ENCODE measurements at places on chromosomes 1 and 21.

DNA sequence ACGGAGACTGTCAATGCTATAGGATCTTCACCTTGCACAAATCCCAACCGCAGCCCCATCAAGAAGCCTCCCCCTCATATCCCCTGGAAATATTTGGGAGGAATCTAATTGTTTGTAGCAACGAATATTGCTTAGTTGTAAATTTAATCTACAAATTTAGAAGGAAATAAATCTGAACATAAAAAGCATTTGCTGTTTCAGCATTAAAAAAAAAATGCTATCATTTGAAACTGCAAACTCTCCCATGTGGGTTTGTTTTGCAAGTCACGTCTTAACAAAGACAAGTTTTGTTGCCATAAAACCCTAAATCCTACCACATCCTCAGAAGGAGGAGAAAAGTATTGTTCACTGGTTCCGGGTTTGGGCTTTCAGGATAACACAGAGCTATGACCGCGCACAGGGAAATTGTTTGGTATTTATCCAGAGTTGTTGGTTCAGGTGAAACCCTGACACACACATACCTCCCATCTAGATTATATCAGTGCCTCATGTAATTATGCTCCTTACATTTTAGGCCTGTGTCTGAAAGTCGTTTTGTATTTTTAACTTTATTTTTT, 279.6 kb downstream of the TM2D1 start:
- H3K27me3 ChIP-seq = no peaks in the 10 kb centered on the region
- peaks cover 26% of the 10 kb centered on the region for H3K4me1 ChIP-seq
- no peaks in the 10 kb centered on the region for H3K36me3 ChIP-seq
- no peak for DNase-seq

DNA sequence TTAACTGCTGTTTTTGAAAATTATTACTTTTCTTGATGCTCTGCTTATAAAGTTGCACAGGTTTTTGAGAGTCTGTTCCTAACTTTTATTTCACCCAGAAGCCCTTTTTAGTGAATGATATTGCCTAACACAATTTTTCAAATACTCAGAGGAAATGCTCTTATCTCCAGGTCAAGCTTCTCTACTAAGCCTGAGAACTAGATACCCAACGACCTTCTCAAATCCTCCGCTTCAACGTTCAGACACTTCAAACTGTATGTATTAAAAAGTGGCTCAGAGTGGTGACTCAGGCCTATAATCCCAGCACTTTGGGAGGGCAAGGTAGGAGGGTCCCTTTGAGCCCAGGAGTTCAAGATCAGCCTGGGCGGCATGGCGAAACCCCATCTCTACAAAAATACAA, 88.5 kb downstream of the ASH1L start:
- no peak overlapping the region for H3K4me3 ChIP-seq
- H3K36me3 ChIP-seq = no peaks in the 10 kb centered on the region
- H3K4me1 ChIP-seq = no peaks in the 10 kb centered on the region
- no peak for DNase-seq

GRCh38 chr1:159141584-159142390, 29.6 kb upstream of the CADM3 start:
- no peaks in the 10 kb centered on the region for H3K4me1 ChIP-seq
- peaks cover 38% of the 10 kb centered on the region for H3K27me3 ChIP-seq
- DNase-seq = no peak
- H3K4me3 ChIP-seq = no peak overlapping the region
- no peaks in the 10 kb centered on the region for H3K36me3 ChIP-seq

DNA sequence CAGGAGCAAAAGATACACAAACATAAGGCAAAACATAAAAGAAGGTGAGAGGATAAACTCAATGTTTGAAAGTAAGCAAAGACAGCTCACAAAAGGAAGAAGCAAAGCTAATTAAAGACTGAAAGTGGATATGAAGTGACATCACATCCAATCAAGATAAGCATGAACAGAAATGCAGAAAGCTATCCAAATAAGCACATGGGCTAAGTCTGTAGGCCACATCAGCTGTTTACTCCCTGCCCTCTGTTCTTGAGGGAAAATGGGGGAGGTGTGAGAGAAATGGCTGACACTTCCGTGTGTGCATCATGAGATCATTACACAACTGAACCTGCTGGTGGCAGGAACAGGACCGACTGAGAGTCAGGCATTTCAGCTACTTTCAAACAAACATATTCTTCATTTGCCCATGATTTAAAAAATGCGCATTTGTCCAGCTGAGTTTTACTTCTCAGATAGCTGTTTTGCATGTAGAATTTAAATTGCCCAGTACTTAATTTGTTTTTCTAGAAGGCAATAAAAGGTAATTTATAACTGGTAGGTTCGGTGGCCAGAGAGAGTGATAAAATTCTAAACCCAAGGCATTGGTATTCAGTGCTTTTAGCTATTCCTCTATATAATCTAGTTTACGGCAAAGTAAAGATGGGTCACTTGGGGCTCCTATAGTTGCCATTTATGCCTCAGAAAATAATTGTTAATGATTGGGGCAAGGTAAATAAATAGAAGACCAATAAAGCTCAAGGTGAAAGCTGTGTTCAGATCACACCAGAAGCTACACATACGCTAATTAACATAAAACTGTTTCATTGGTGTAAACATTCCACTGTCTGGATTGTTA, 27.2 kb upstream of the MAN1A2 start:
- no peaks in the 10 kb centered on the region for H3K36me3 ChIP-seq
- H3K27ac ChIP-seq = peak overlapping the region; percentile 44
- no peaks in the 10 kb centered on the region for H3K4me1 ChIP-seq
- H3K4me3 ChIP-seq = no peak overlapping the region

- no peak for DNase-seq
- H3K36me3 ChIP-seq = no peaks in the 10 kb centered on the region
- H3K4me1 ChIP-seq = peaks cover 68% of the 10 kb centered on the region
- H3K27ac ChIP-seq = no peak overlapping the region
These were observed 14.9 kb downstream of the SLC9A1 start for GRCh38 chr1:27139980-27140379.

GRCh38 chr1:3676581-3677470, 24.5 kb downstream of the TP73 start:
- H3K27me3 ChIP-seq = peaks cover 17% of the 10 kb centered on the region
- H3K4me3 ChIP-seq = no peak overlapping the region
- no peak for DNase-seq
- H3K4me1 ChIP-seq = no peaks in the 10 kb centered on the region
- H3K27ac ChIP-seq = no peak overlapping the region

- no peaks in the 10 kb centered on the region for H3K4me1 ChIP-seq
- H3K27ac ChIP-seq = no peak overlapping the region
These were observed 24.1 kb upstream of the ARF1 start for GRCh38 chr1:228058172-228058948.

GRCh38 chr21:28228636-28228995, 764.1 kb downstream of the LTN1 start:
- no peaks in the 10 kb centered on the region for H3K36me3 ChIP-seq
- no peak for DNase-seq
- H3K27me3 ChIP-seq = no peaks in the 10 kb centered on the region
- H3K4me3 ChIP-seq = no peak overlapping the region

DNA sequence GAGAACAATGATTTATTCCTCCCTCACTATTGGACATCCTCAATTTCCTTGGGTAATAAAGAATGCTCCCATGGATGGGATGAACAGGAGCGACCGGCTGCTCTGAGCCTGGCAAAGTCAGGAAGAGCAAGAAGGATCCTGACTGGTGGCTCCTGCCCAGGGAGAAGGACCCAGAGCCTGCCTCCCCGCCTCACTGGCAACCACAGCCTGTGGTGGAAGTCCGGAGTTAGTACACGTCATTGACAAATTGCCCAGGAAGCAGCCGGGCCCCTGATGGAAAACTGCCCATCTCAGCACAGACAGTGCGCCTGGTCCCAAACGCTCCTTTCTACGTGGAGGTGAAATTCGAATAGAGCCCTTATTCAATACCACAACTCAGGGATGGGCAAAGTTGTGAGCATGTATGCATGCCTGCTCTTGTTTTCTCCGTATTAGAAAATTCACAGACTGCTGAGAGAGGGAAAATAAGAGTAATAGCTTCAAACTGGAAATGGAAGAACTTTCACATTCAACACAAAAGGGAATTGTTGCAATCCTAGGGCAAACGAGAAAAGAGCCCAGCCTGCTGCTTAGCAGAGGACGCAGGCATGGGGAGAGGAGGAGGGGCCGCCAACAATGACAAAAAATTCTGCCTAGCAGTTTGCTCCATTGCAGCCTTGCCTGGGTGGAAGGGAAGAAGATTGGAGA, 397.1 kb upstream of the VAMP3 start:
- no peaks in the 10 kb centered on the region for H3K4me1 ChIP-seq
- no peak for DNase-seq
- no peak overlapping the region for H3K4me3 ChIP-seq

DNA sequence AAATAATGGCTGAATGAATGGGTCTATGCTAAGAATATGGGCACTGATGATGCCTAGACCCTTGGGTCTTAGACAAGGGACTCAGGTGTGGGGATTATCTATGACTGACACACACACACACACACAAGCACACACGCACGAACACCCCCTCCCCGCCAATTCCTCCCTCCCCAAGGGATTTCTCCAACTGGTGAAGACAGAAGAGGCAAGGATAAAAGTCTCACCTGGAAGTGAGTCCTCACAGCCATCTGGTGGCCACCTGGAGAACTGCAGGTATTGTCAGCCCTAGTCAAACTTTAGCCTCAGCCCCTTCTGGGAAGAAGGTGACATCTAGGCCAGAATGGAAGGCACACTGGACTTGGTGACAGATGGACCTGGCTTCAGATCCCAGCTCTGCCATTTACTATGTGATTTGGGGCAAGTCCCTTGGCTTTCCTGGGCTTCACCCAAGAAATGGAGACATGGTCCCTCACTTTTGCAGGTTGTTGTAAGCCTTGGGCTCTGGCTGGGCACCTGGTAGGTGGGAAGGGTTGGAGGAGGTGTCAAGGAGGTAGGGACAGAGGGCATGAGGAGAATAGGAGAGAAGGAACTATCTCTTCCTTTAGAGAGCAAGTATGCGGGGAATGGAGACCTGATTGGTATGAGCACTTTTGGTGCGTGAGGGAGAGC, 4.0 kb upstream of the GPR3 start:
- peaks cover 8% of the 10 kb centered on the region for H3K4me1 ChIP-seq
- no peak overlapping the region for H3K27ac ChIP-seq
- no peaks in the 10 kb centered on the region for H3K27me3 ChIP-seq

DNA sequence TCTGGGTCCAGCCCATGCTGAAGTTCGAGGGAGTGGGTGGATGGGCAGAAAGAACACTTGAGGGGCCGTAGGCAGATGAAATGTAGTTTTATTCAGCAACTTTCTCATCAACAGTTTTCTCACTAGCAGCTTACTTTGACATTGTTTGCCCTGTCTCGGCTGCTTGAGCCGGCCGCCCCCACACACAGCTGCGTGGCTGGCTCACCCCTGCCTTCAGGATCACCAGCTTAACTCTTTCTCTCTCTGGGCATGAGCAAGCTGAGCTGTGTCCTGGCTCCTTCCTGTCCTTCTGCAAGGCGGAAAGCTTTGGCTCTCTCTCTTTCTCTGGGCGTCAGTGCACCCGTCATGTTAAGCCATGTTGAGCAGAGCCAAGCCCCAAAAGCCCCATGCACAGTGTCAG, 104.4 kb upstream of the GNG12 start:
- no peaks in the 10 kb centered on the region for H3K4me1 ChIP-seq
- DNase-seq = no peak
- H3K27ac ChIP-seq = no peak overlapping the region
- H3K27me3 ChIP-seq = no peaks in the 10 kb centered on the region
- H3K4me3 ChIP-seq = no peak overlapping the region

GRCh38 chr21:42421018-42421793, 17.5 kb downstream of the UBASH3A start:
- H3K27ac ChIP-seq = no peak overlapping the region
- no peaks in the 10 kb centered on the region for H3K36me3 ChIP-seq
- no peak overlapping the region for H3K4me3 ChIP-seq
- no peaks in the 10 kb centered on the region for H3K4me1 ChIP-seq

- no peaks in the 10 kb centered on the region for H3K36me3 ChIP-seq
- no peaks in the 10 kb centered on the region for H3K4me1 ChIP-seq
- H3K4me3 ChIP-seq = no peak overlapping the region
- no peak overlapping the region for H3K27ac ChIP-seq
- no peaks in the 10 kb centered on the region for H3K27me3 ChIP-seq
These were observed 29.4 kb downstream of the GJA4 start for GRCh38 chr1:34822202-34822601.

DNA sequence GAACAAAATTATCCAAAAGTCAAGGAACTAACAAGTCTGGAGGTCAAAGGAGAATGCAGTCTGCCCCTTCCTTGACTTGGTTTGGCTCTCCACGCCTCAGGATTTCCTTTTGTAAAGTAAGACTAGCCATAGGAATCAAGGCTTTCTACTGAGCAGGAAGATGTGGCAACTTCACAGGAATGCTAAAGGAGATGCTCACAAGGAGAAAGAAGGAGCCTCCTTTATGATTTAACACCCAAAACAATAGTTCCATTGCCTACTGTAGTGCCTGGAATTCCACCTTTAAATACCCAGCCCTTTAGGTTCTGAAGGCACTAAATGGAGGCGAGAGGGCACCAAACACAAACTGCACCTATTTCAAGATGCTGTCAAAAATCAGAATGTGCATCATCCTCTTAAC, 176.3 kb upstream of the NFIA start:
- no peak overlapping the region for H3K27ac ChIP-seq
- no peak for DNase-seq
- no peaks in the 10 kb centered on the region for H3K36me3 ChIP-seq
- no peak overlapping the region for H3K4me3 ChIP-seq
- no peaks in the 10 kb centered on the region for H3K4me1 ChIP-seq

DNA sequence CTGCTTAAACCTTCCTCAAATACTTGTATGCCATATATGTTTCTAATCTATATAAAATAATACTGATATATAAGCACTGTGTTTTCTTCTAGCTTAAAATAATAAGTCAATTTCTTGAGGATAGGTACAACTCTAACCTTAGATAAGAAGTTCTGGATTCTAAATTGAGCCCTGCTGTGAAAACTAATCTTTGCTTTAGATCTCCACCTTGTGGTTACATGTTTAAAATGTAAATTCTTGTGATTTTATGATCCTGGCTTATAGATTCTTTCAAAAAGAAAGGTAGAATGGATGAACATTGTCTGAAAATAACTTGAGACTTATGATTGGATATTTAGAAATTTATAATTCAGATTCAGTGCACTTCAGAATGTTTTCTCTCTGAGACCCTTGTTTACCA, 38.9 kb upstream of the HMCN1 start:
- H3K27ac ChIP-seq = no peak overlapping the region
- H3K4me1 ChIP-seq = no peaks in the 10 kb centered on the region

- H3K27me3 ChIP-seq = no peaks in the 10 kb centered on the region
- H3K36me3 ChIP-seq = no peaks in the 10 kb centered on the region
- H3K4me3 ChIP-seq = no peak overlapping the region
- DNase-seq = no peak
- H3K27ac ChIP-seq = no peak overlapping the region
These were observed 15.1 kb downstream of the STUM start for GRCh38 chr1:226563666-226564065.

GRCh38 chr1:16326833-16327404, 25.4 kb downstream of the FBXO42 start:
- no peak for DNase-seq
- no peak overlapping the region for H3K4me3 ChIP-seq
- H3K27me3 ChIP-seq = no peaks in the 10 kb centered on the region
- no peaks in the 10 kb centered on the region for H3K36me3 ChIP-seq
- H3K27ac ChIP-seq = no peak overlapping the region
- H3K4me1 ChIP-seq = no peaks in the 10 kb centered on the region

All from breast epithelium (tissue), 4 donors.